Activated naive CD4-positive, alpha-beta T cell treated with anti-CD3 and anti-CD28 coated beads, Interleukin-2, amount 50 U/mL, for 72 hours (primary cell): ENCODE measurements at places on chromosomes 5 and 9. TPM values are rescaled to one million over a fixed set of nuclear protein-coding genes. Genes with fewer than 3 reads are reported as not detected.

GRCh38 chr9:76571743-76572146 lies 112.8 kb downstream of the GCNT1 start:
- DNase-seq: no peak

DNA sequence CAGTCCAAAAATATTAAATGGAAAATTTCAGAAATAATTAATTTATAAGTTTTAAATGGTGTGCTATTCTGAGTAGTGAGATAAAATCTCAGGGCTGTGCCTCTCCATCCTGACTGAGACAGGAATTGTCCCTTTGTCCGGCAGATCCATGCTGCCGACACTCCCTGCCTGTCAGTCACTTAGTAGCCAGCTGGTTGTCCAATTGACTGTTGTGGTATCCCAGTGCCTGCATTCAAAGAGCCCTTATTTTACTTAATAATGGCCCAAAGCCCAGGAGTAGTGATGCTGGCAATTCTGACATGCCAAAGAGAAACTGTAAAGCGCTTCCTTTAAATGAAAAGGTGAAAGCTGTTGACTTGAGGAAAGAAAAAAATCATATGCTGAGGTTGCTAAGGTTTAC lies 157.5 kb downstream of the ENC1 start:
- no peak for DNase-seq

DNA sequence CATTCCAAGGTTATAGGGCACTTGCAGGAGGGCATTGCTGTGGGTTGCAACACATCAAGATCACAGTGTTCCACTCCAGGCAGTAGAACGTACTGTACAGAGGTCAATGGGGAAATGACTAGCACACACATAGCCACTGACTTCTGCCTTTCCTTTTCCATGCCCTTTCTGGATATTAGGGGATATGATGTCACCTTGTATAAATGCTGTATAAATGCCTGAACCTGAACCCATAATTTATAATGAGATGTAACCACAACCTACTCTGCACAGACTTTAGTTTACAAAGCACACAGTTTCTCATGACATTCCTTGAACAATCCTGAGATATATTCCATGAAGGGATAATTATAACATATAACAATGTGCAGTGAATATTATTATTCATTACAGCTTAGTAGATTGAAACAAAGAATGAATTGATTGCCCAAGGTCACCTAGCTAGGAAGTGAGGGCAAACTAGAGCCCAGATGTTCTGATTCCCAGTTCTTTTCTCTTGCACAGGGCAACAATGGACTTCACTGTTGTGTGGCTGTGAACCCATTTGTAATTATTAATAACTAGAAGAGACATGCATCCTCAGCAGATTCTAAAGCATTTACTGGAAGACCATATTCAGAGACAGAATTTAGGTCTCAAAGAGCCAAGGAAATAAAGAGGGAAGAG lies 5.6 kb upstream of the ABLIM3 start:
- DNase-seq: no peak

GABRA6 gene
- not detected for total RNA-seq
